ENCODE measurements at places on chromosomes 11 and 22.

GRCh38 chr11:117486059-117486458, 158.4 kb downstream of the CEP164 start:
- no peak for DNase-seq

DNA sequence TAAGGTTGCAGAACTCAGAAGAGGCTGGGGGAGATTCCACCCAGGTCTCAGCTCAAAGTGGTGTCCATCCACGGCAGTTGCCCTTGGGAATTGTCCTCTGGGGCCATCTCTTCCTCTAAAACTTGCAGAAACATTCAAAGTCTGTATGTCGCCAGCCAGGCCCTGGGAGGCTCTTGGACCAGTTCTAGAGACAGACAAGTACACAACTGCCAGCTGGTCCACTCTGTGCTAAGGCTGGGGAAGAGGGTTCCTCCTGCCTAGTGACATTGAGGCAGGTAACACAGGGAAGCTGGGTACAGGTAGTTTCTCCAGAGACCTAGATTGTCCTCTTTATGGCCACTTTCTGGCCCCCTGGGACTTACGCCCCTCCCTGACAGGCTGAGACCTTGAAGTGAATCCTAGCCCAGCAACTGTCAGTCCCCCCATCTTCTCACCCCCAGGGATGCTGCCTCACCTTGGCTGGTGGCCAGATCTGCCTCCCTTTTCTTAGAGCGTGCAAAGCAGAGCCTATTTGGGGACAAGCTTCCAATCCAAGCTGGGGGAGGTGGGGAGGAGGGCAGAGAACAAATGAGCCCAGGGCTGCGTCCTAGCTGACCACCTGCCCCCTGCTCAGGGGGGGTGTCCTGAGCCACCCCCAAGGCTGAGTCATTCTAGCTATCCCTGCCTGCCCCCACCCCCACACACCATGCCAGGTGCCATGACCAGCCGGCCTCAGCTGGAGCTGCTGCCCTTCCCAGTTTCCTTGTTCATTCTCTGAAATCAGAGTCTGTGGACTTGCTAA, 8.4 kb downstream of the FAM83F start:
- peak; percentile 43 for DNase-seq

DNA sequence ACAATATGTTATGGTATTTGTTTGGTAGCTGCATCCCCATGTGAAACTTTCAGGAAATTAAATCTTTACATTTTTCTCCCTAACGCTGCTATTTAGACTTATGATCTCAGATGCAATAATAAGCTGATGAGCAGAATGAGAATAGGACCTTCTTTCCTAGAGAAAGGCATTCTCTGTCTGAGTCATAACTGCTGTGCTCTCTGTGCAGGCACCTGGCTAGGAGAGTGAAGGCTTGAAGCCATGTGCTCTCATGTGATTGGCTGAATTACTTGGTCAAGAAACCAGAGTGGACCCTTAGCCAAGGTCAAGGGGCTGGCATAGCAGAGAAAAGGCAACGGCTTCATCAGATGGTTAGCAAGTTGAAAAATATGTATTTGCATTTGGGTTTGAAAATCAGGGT, 185.0 kb downstream of the ADAMTS15 start:
- DNase-seq: no peak

DNA sequence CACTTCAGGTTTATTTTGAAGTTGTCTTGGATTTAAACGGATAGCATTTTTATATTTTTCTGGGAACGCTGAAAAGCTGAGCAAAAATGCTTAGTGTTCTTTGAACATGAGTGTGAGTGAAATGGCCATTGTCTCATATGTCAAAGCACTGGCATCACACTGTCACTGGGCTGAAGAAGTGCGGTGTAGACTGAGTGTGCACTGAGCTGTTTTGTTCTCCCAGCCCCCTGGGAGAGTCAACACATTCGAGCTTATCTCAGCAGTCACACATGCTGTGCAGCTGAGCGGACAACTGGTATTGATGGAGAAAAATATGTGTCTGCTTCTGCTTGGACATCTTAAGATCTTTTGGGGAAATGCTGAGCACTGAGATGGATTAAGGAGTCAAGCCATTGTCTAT, 90.8 kb downstream of the TECTA start:
- DNase-seq: no peak

DNA sequence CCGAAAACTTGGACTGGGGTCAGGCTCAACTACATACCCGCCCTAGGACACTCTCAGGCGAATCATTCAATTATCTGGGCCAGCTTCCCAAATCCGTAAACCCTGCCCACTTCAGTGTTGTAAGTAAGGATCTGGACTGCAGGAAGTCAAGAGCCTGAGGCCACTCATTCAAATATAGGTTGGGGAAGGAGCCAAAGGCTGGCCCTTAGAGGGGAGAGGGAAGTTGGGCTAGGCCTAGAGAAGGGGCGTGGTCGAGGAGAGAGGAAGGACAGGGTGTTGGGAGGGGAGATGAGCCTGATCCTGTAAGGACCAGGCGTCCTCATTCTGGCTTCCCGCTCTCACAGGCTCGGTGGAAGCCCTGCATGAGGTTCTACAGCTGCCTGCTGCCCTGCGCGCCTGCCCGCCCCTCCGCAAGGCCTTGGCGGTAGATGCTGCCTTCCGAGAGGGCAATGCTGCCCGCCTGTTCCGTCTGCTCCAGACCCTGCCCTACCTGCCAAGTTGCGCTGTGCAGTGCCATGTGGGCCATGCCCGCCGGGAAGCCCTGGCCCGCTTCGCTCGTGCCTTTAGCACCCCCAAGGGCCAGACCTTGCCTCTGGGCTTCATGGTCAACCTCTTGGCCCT, 3.0 kb downstream of the SAC3D1 start:
- DNase-seq: no peak

- peak; percentile 90 for DNase-seq
Measured at GRCh38 chr11:117072517-117073461, 25.4 kb downstream of the SIK3 start.

DNA sequence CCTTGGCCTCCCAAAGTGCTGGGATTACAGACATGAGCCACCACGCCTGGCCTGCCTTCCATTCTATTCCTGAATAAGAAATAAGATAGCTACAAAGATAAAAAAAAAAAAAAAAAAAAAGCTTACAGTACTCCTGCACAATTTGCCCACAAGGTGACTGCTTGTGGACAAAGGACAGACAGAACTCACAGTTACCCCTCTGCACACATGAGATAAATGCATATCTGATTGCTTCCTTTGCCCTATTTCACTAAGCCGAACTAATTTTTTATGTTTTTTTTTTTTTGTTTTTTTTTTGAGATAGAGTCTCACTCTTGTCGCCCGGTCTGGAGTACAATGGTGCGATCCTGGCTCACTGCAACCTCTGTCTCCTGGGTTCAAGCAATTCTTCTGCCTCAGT, 23.6 kb upstream of the HSPA8 start:
- DNase-seq: no peak

DNA sequence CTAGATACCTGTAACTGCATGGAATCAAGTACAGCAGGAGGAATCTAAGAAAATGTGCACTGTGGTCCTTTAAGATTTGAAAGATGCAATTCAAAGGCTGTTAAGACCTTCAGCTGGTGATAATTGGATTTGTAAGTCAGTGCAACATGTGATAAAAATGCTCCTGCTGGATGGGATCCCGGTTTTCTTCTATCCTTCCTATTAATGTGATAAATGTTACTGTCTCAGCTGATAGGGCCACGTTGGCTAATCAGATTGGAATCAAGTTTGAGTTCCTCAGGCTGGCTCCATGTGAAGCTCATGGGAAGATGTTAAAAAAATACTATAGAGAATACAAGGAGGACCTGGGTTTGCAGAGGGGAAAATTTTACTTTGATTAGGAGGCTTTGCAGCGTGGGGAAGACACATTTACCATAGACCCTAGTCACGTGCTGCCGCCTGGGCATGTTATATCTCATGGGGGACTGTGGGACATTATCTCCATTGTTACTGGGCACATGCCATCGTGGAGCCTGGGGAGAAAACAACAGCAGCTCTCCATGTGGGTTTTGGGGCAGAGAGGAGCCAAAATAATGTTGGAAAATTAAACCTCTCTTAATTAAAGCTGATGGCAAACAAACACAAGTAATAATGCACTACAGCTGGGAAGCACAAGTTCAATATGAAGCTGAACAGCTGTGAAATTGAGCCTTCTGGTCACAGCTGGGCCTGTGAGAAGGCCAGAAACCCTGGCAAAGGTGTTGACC, 652.5 kb downstream of the NTM start:
- no peak for DNase-seq

- no peak for DNase-seq
Measured at GRCh38 chr11:43962383-43963278, 20.2 kb downstream of the C11orf96 start.

- DNase-seq: no peak
Measured at GRCh38 chr11:32266601-32267000, 168.7 kb downstream of the WT1 start.

DNA sequence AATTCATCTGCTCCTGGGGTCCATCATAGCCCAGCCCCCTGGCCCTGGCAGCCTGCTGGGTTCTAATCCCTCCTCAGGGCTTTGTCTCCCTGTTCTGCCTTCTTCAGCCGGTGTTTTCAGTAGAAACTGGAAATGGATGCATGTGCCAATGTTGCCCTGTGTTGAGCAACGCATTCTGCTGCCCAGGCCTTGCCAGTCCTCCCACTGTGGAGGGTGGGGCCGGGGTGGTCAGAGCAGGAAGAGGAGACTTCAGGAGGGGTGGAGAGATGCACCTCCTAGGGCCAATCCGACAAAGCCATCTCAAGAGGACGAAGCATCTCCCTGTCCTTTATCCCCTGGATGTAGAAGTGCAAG, 27.6 kb upstream of the ZBTB16 start:
- peak; percentile 36 for DNase-seq

Measured in DMS53 (cell line).